ENCODE measurements at places on chromosomes 6 and 20.

GRCh38 chr20:57748601-57749130 is 38.9 kb upstream of the PMEPA1 start:
- DNase-seq = peak; percentile 91

DNA sequence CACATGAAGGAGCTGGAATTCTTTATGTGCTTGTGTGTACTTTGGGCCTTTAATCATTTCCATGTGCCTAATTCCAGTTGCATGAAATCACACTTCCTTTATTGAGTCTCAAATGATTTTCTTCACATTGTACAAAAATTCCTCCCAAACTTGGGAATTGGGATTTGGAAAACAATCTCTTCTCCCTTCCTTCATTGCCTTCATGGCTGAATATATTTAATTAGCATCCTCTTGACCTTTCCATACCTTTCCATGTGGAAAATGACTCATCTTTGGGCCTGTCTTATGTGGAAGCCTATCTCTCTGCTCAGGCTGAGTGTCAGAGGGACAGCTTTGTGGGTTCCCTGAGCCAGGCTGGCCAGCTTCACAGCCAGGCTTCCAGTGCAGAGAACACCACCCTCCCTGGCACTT is 33.0 kb upstream of the CDH4 start:
- no peak for DNase-seq

DNA sequence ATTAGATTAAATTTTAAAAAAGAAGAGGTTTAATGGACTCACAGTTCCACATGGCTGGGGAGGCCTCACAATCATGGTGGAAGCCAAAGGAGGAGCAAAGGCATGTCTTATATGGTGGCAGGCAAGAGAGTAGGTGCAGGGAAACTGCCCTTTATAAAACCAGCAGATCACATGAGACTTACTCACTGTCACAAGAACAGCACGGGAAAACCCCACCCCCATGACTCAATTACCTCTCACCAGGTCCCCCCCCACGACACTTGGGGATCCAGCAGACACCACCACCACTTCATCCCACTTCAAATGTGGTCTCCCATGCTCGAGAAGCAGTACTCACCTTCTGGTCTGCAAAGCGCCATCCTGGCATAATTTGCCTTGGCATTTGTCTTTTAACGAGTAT is 24.6 kb downstream of the MTFR2 start:
- DNase-seq = no peak

DNA sequence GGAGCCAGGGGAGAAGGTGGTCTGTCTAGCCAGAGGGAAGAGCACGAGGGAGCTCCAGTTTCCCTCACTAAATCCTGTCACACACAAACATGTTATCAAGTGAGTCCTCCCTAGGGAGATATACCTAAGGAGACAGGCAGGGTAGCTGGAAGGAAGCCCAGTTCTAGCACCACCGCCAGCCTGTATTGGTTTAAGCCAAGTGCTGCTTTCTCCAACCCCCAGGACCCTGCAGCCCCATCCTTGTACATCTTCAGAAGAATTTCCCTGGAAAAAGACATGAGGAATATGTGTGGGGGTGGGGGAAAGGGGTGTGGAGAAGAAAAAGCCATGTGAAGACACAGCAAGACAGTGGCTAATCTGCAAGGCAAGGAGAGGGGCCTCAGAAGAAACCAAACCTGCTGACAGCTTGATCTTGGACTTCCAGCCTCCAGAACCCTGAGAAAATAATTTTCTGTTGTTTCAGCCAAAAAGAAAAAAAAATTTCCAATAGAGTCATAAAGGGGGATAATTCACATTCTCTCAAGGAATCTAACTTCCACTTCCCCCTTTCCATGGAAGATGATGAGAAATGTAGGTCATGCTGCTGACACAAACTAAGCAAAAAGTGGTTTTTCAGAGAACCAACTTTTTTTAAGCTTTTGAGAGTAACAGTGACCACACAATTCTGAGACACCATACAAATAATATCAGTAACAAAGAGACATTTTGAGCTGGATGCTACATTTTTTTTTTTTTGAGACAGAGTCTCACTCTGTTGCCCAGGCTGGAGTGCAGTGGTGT is 103.2 kb upstream of the PRDM1 start:
- no peak for DNase-seq

DNA sequence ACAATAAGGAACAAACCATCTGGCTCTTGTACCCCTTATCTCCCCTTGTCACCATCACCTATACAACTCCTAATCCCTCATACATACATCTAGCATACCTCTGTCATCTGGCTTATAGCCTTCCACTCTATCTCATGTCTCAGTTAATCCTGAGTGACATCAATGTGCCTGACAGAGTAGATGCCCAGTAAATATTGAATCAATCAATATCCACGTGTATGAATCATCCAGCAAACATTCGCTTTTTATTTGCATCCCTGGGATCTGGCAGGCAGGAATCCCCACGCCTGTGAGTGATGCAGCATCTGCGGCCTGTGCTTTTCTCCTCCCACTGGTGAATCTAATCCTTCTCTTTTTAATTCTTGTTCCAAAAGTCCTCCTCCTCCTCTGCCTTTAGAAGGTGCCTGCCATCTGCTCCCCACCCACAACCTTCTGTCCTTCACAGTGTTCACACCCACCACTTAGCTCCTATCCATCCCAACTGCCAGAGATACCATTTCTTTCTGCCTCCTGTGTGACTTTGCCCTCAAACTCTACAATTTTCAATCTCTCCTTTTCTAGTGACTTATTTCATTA is 37.6 kb downstream of the ZNF391 start:
- no peak for DNase-seq

GRCh38 chr6:165218829-165219228 is 90.6 kb downstream of the C6orf118 start:
- DNase-seq = no peak

DNA sequence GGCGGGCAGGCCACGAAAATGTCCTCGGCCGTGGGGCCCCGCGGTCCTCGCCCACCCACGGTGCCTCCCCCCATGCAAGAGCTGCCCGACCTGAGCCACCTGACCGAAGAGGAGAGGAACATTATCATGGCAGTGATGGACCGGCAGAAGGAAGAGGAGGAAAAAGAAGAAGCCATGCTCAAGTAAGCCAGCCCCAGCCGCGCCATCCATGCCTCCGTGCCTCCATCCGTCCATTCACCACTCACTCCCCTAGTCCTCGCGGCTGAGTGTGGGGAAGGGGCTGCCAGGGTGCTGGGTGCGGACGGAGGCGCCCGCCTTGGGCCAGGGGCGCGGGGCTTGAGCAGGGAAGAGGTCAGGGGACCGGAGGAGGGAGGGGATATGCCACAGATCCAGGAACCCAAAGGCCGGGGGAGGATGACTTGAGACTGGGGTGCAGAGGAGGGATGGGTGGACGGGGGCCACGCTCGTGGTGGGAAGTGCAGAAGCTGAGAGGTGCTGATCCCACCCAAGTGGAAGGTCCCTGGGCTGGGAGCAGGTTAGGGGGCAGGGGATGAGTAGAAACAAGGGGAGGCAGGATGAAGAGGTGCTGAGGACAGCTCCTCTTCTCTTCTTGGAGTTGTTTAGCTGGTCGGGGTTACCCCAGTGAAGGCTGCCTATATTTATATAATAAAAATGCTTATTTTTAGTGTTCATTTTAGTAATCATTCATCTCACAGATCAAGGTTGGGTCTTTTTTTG is 825 bp downstream of the RIMS1 start:
- no peak for DNase-seq

- no peak for DNase-seq
Measured at GRCh38 chr20:13331536-13331935, 110.5 kb downstream of the ISM1 start.

- DNase-seq = no peak
Measured at GRCh38 chr6:131281471-131282270, 146.4 kb downstream of the AKAP7 start.

DNA sequence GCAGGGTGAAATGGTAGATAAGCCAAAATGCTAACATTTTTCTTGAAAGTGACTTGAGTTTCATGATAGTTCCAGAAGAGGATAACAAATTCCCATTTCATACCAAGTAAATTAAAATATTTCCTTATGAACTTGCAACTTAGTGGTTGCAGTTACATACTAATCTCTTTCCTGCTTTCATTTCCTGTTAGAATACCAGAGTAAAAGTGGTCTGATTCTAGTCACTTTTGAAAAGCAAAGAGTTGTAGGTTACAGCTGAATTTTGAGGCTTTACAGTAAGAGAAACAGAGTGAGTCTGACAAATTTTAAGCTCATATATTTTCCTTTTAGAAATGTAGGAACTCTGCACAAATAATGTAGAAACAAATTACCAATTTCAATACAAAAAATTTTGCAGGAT is 117.4 kb downstream of the ZFAND3 start:
- DNase-seq = no peak

DNA sequence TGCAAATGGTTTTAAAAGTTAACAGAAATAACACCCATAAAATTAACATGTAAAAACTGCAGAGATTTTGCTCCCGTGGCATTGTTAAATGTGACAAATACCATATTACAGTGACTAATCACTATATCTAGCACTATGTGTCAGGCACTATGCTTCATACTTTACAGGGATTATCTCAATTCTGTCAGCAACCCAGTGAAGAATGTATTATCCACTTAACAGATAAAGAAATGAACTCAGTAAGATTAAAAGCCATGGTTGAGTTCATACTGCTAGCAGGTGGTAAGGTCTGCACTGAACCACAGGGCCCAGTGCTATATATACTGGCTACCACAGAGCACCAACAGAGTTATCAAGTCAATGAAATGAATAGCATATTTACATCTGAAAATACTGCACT is 65.4 kb downstream of the RWDD2A start:
- DNase-seq = no peak

DNA sequence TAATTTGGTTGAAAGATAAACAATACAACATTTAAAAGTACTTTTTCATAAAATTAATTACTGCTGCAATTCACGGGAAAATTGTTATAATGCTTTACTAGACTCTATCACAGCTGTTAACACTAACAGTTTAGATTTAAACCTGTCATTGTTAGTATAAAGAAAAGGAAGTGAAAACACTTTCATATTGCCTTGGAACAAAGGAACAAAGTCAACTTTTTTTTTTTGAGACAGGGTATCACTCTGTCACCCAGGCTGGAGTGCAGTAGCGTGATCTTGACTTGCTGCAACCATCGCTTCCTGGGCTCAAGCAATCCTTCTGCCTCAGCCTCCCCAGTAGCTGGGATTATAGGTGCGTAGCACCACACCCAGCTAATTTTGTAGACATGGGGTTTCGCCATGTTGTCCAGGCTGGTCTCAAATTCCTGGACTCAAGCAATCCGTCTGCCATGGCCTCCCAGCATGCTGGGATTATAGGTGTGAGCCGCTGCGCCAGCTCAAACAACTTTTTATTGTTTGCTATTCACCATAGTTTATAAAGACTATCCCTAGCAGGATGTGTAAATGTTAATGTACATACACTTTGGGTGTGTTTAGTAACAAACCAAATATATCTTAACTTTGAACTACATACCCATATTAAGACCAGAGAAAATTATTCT is 22.1 kb downstream of the SLC35A1 start:
- no peak for DNase-seq

DNA sequence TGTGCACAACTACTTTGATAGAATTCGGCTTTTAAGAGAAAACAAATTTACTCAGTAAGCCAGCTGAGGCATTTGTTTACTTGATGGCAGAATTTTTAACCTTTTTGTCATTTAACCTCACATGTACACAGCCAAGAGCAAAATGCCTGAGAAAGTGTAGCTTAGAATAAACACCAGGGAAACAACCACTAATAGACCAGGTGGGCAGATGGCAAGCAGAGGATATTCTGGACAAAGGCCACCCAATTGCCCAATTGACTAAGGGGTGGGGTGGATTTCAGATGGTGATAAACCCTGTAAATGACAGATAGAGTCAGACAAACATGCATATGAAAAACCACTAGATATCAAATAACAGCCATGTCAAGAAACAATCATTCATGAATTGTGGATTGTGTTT is 190.7 kb upstream of the FBXL4 start:
- DNase-seq = no peak

DNA sequence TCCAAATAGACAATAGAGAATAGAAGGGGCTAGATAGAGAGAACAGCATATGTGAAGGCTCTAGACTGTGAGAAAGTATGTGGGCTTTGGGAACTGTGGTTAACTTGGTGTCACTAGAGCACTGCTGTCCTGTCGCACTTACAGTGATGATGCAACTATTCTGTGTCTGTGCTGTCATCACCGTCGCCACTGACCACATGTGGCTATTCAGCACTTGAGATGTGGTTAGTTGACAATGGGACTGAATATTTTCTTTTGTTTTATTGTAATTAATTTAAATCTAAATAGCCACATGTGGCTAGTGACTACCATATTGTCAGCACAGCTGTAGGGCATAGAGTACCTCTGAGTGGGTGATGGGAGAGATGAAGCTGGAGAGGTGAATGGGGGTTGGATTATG is 39.0 kb upstream of the IFNGR1 start:
- peak; percentile 56 for DNase-seq

DNA sequence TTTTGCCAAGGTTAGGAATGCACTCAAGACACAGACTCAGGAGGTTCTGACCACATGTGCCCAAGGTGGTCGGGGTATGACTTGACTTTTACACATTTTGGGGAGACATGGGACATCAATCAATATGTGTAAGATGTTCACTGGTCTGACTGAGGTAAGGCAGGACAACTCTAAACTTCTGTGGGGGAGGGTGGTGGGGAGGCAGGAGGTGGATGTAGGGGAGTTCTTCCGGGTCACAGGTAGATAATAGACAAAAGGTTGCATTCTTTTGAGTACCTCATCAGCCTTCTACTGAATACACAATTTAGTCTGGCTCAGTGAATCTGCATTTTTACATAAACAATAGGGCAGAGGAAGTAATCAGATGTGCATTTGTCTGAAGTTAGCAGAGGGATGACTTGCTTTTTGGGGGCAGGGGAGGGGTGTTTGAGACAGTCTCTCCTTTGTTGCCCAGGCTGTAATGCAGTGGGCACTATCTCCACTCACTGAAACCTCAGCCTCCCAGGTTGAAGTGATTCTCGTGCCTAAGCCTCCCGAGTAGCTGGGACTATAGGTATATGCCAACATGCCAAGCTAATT is 10.9 kb downstream of the ECHDC1 start:
- DNase-seq = no peak

DNA sequence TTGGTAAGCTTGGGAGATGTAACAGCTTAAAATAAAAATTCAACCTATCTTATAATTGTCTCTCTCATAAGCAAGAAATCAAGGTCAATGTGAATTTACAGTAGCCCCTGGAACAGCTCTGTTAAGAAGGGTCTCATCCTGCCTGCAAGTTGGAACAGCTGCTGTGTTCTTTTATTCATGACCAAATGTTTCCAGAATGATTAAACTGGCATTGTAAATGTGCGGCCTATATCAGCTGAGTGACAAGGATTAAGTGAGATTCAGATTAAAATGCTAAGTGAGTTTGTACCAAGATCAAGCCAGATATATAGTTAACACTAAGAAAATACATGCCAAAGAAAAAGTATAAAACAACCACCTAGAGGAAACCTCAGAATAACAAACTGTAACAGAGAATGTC is 45.3 kb upstream of the NRSN1 start:
- DNase-seq = no peak

- DNase-seq = no peak
Measured at GRCh38 chr6:168015009-168015408, 17.5 kb downstream of the KIF25 start.
